AG09319 (cell line): ENCODE measurements at places on chromosomes 4 and X.

DNA sequence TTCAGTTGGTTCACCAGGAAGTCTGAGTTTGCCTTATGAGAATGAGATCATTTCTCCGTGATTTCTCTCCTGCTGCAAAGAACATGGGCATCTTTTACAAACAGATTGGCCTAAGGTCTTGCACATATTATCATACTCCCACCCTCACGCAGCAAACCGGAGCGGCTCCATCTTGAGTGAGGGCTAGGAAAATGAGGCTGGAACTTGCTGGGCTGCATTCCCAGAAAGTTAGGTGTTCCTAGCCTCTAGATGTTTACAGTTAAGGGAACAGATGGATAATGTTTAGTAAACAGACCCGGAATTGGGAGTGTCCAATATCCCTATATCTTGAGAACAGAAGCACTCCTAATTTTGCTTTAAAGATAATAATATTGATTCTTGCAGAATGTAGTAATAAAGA is 247.9 kb upstream of the VCX3A start:
- no peak for DNase-seq

GRCh38 chr4:7043284-7044136 is at the start of gene TADA2B:
TSS of gene TADA2B (plus strand) at chr4:7043372. CDS start at chr4:7043580, 208 bp downstream.
- DNase-seq: no peak

GRCh38 chrX:43557792-43558191 is 98.3 kb upstream of the MAOA start:
- DNase-seq: peak; percentile 10

- DNase-seq: no peak
Observed at GRCh38 chr4:168871632-168872031, 138.4 kb downstream of the CBR4 start.

DNA sequence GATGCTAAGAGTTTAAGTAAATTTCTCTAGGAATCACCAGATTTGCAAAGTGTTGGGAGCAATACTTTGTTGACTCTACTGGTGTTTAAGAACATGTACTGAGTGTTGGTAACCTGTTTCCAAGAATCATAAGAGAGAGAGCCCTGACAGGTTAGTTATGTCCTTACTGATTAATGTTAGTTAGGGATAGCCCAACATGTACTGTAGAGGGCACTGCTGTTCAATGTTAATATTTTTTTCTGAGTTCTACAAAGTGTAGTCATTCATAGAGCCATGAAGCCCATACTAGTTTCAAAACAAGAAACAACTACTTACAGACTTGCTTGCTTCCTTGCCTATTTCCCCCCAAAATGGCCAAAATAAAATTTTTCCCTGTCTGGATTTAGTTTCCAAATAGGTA is 11.9 kb downstream of the TMPRSS11D start:
- DNase-seq: peak; percentile 14
